ENCODE measurements at places on chromosomes 13 and 19.

GRCh38 chr19:2213799-2214198 lies 22.3 kb downstream of the PLEKHJ1 start:
- DNase-seq: no peak

GRCh38 chr13:94324767-94325540 lies 154.5 kb downstream of the DCT start:
- DNase-seq: no peak

DNA sequence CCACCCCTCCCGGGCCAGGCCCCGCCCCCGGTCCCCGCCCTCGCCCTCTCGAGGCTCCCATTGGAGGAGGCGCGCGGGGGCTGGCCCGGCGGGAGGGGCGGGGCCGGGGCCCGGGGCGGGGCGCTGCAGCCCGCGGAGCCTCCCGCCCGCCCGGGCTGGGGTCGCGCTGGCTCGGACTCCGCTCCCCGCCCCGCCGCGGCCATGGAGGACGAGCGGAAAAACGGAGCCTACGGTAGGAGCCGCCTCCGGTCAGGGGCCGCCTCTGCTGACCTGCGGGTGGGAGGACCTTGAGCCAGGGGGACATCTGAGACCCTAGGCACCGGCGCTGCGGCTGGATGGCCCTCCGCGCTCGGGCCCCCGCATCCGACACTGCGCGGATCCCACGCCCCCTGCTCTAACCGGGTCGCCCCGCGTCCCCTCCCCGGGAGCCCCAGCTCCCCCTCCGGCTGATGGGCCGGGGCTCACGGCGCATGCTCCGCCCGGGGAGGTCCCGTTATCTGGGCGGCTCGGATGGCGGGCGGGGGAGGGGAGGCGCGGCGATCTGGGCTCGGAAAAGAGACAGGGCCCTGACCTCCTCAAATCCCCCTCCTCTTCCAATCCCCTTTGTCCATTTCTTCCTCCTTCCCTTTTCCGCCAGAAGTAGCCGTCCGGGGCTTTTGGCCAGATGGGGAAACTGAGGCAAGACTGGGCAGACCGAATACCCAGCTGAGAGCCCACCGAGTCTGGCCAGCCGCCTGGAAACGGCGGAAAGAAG lies 15.4 kb upstream of the AP1M2 start:
- peak; percentile 26 for DNase-seq

DNA sequence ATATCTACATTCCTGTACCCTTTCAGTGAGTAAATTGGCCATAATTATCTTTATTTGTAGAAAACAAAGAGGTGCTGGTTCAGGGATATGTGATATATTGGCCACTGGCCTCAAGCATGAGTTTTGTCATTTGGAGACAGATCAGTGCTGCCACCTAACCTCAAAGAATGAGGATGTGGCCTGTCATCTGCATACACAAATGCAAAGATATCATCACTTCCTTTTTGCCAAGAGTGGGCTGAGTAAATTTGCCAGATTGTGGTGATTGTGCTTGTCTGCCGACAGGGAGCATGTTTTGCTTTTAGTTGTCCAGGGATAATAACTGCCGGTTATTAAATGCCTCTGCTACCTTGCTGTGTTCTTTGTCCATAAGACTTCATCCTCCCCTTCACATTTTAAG lies 44.2 kb downstream of the WASF3 start:
- DNase-seq: no peak

Data from HCT116 (cell line).